Right lobe of liver (tissue), 6 donors: ENCODE measurements at places on chromosomes 12 and 14. TPM values are rescaled to one million over a fixed set of nuclear protein-coding genes. Genes with fewer than 3 reads are reported as not detected.

DNA sequence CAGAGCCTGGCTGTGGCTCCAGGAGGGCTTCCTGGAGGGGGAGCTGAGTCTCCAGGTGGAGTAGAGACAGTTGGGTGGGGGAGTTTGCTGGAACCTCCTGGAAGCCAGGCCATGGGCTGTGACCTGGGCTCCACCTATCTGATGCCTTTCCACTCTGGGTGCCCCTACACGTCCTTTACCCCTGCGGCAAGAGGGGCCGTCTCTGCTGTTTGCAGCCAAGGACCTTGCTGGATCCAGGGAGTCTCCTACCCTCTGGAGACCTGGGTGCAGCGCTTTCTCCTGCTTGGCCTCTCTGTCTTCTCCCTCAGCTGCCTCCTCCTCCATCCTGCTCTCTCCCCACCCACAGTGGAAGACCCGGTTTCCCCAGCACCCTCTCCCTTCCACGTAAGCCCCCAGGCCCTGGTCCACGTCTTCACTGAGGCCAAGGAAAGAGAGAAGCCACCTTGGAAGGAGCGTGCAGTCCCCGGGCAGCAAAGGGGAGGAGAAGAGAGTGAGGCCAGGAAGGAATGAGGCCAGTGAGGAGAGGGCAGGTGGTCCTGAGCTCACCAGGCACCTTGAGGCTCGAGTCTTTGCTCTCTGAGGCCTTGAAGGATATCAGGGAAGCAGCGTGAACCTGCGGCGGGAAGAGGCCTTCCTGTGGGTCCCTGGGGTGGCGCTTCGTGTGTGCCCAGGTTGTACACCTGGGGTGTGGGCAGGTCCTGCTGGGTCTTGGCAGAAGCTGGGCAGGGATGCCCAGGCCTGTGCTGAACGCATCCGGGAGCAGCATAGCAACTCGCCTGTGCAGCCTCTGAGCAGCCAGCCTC lies 294.3 kb upstream of the RTL1 start:
- peak; percentile 29 for DNase-seq

DNA sequence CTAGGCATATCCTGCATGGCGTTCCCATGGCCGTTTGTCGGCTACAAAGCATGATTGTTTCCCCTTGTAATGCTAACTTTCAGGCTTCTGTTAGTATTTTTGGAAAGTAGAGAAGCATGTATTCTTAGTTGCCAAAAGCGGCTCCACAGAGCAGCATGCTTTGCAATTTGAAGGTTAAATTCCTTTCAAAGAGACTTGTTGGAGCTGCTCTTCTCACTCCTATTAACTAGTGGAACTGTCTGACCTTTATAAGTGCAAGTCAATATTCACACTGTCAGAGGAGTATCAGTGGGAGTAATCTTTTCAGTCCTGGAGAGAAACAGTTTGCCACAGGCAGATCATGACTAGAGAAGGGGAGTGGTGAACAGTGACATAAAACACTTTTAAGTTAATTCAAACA lies 656.1 kb upstream of the NOVA1 start:
- no peak for DNase-seq

DNA sequence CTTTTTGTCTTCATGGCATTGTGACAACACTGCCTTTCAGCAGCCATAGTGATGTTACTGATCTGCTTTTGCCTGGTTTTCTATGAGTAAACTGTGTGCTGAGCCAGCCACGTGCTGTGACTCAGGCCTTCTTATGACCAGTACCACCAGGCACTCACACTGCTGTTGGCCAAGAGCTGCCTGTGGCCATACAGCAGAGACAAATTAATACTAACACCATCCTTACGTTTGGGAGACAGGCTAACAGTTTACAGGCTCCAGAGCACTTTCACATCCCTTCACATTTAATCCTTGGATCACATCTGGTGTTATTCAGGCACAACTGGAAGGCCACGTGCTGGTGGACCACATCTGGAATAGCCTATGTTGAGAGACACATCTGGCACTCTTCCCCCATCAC lies 377.9 kb downstream of the CCDC91 start:
- DNase-seq = no peak

- DNase-seq = no peak
Measured at GRCh38 chr12:74328623-74329022, 209.0 kb upstream of the ATXN7L3B start.

- no peak for DNase-seq
Measured at GRCh38 chr14:96267916-96268315, 11.9 kb downstream of the BDKRB1 start.

DNA sequence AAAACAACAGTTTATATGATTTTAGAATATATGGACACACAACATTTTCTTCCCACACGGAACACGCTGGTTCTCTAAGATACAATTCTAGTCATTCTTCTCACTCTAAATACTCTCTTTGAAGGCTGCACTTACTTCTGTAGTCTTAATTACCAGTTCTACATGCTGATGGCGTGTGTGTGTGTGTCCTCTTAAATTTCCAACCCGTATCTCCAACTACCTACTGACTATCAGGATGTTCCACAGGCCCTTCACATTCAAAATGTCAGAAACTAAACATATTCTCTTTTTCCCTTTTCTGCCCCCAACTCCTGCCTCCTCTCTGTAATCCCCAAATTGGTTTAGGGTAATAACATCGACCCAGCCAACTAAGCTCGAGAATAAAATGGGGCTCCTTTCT lies 75.2 kb downstream of the DUSP16 start:
- no peak for DNase-seq

GRCh38 chr14:91862417-91862816 lies 4.9 kb downstream of the TC2N start:
- no peak for DNase-seq

DNA sequence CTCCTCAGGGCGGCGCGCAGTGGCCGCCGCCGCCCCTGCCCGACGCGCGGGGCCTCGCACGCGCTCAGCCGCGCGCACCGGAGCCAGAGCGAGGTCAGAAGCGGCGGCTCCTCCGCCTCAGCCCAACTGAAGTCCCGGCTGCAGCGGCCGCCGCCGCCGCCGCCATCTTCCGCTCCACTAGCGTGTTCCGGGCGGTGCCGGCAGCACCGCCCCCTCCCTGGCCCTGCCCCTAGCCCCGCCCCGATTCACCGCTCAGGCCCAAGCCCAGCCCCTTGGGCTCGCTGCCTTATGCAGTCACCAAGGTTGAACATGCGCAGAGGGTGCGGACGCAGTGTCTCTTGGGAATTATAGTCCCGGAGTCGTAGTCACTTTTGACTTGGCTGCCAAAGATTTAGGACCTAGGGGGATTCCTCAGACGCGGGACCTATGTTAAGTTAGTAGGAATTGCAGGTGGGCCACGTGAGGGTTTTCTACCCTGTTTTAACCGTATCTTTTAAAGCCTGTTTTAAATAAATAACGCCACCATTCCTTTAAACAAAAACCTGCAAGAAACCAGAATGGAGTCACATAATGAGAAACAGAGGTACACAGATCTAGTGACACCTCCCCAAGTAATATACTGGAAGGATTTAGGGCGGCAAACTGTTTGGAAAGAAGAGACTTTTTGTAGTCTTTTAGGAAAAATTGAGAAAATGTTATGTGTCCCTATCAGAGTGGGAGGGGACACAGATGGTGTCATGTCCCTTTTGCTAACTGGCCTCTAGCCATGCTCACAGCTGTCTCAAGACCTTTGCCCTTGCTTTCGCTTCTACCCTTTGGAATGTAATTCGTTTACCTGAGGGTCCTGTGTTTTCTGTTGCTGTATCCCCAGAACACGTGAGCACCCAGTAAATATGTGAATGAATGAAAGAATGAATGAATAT lies at the start of gene PPTC7:
Gene PPTC7 (minus strand): TSS at position 182 of the 923 bp plus-strand sequence. CDS start 287 bp downstream, outside the sequence.
- peak; percentile 98 for DNase-seq

GRCh38 chr12:52280319-52280795 lies 5.9 kb downstream of the KRT86 start:
- no peak for DNase-seq

DNA sequence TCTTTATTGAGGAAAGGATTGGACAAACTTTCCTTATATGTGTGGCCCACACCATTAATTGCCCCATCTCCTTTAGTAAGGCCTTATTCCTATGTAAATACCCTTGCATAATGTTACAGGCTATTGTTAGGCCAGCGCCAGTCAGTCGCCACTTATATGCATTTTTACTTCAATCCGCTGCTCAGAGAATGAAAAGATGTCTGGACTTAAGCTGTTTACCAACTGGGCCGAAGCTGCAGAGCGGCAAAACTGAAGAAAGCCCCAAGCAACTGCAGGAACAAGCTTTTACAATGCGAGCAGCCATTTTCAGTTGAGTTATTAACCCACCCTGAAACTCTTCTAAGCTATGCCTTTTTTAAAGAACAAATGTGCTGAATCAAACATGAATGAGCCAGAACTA lies 92.1 kb upstream of the OTX2 start:
- no peak for DNase-seq

DNA sequence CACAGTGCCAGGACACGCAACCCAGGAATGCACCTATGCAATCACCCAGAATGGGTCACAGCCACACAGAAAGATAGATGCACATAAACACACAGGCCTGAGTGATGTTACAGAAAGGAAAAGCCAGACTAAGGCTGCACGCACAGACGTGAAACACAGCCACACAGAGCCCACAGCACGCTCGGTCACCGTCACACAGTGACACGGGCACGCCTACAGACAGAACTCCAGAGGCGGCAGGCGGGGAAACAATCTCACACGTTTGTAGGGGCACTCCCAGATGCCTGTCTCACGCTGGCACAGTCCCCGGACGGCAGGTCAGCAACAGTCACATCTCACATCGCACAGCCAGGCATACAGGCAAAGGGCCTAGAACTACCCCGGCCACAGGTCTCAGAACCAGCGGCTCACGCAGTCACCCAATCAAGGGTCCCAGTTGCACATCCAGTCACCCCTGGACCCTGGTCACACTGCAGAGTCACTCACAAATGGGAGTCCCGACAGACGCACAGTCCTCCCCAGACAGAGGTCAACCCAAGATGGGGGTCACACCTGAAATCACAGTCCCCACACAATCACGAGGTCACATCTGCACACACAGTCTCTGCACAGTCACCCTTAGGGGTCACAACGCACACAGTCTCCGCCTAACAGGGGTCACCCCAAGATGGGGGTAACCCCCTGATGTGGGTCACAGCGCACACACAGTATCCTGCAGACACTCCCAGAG lies 790 bp downstream of the SSH1 start:
- peak; percentile 84 for DNase-seq

DNA sequence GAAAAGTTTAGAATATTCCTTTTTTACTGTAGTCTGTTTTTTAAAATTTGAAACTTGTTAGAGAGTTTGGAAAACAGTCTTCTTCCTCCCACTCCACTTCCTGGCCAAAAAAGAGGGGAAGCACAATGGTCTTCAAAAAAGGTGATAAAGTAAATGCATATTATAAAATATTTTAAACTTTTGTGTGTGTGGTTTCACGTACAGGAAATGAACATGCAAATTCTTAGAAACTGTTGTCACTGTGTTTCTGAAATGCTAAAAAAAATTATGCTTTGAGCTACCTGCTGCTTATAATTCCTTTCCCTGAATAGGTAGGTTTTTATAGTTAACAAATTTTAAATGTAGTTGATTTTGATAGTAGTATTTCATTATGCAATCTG lies 2.9 kb downstream of the FGFR1OP2 start:
- no peak for DNase-seq

GRCh38 chr12:76259106-76259505 lies 89.1 kb downstream of the BBS10 start:
- DNase-seq = no peak

DNA sequence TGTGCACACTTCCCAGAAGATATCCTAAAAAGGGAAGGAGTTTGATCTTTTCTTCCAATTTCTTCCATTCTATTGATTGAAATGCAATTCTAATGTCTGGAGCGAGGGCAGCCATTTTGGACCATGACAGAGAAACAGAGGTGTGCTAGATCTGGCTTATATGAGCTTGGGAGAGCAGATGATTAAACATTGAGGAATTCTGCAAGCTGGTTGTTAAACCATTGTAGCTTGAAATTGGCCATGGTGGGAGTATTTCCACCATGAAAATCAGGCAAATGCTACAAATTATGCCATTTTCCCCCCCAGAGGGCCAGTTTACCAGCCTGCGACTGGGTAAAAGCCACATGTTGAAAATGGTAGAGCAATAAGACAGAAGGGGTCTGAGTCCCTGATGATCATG lies 155.0 kb downstream of the PAWR start:
- no peak for DNase-seq

- DNase-seq = no peak
Measured at GRCh38 chr14:95263527-95264231, 56.0 kb downstream of the CLMN start.

CHFR gene
- 11.0 TPM for total RNA-seq

FAM90A1 gene
- not detected for total RNA-seq

RERGL gene
- 0.43 TPM for total RNA-seq

RNASE1 gene
- 106 TPM for total RNA-seq

CIDEB gene
- total RNA-seq = 205 TPM

SELPLG gene
- 2.2 TPM for total RNA-seq

WDHD1 gene
- total RNA-seq = 2.6 TPM

MUCL1 gene
- total RNA-seq = not detected
